ENCODE measurements at places on chromosomes 16 and 17.
A peak's percentile ranks its signal among the peaks of the same experiment; 100 is the strongest.

- peak; percentile 6 for DNase-seq
Observed at GRCh38 chr16:79618692-79619050, 18.1 kb upstream of the MAF start.

DNA sequence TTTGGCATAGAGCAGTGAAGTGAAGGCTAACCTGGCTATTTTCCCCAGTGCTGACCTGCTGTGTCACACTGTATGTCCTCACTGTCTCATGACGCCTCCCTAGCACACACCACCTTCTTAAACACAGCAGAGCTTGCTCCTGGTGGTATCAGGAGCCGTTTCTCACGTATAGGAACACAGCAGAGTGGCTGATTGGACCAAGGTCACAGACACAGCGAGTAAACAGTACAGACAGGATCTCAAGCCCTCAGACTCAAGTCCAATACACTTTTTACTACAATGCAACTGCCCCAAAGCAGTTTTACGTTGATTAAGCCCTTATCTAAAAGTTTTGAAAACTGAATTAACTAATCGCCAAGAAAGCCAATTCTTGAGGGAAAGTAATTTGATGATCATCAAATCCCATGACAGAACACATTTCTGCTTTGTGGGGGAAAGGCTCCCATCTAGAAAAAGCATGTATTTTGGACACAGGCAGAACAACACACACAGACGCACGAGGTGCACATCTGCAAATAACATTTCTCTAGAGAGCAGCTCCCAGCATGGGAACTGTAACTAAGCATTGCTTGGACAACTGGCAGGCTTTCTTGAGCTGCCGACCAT is 15.2 kb downstream of the ARHGAP17 start:
- no peak for DNase-seq

GRCh38 chr16:9264067-9264466 is 172.6 kb downstream of the HAPSTR1 start:
- no peak for DNase-seq

- DNase-seq: no peak
Observed at GRCh38 chr17:9818760-9819159, 3.1 kb downstream of the GSG1L2 start.

DNA sequence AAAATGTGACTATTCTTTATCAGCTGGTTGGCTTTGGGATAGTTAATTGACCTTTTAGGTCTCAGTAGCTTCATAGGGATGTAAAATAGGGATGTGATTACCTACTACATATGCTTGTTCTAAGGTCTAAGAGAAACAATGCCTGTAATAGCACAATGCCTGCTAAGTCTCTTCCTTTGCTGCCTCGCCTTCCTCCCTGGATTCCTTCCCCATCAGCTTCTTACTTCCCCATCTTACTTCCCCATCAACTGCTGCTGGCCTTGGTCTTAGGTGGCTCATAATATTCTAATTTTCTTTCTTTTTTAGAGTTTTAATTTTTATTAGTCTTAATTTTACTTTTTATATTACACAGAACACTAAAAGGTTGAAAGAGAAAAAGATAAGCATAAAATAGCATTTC is 59.2 kb upstream of the GOT2 start:
- DNase-seq: no peak

GRCh38 chr17:8162233-8162996 is at the start of gene VAMP2:
TSS of gene VAMP2 (minus strand) at chr17:8162948. CDS start at chr17:8162879, 69 bp downstream.
- DNase-seq: peak; percentile 90

- peak; percentile 94 for DNase-seq
Observed at GRCh38 chr17:8376271-8377067, at the start of gene KRABD2. TSS of gene KRABD2 (minus strand) at chr17:8376704.

DNA sequence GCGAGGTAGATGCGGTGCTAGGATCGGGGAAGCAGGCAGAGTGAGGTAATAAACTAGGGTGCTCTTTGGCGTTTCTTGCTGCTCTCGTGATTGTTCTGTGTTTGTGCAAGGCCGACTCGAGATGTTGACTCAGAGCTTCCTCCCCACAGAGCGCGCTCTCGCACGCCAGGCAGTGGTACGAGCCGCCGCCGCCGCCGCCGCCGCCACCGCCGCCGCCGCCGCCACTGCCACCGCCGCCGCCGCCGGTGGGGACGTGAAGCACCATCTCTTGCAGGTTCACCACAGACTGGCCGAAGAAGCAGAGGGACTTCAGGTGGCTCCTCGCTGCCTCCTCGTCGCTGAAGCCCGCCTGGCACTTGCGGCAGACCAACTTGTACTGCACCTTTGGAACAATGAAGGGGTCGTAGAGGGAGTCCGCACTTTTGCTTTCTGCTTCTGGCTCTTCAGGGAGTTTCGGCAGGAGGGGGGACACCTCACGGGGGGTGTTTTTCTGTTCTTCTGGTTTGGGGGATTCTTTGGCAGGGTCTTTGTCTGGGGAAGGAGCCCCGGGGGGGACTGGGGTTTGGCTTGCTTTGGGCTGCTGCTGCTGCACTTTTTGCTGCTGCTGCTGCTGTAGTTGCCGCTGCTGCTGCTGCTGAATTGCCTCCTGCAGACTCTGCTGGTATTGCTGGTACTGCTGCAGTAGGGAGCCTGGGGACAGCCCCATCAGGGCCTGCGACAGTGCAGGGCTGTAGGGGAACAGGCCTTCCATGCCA is 260.2 kb downstream of the ZFHX3 start:
- peak; percentile 78 for DNase-seq

GRCh38 chr16:7731141-7731540 is 398.5 kb downstream of the RBFOX1 start:
- no peak for DNase-seq

DNA sequence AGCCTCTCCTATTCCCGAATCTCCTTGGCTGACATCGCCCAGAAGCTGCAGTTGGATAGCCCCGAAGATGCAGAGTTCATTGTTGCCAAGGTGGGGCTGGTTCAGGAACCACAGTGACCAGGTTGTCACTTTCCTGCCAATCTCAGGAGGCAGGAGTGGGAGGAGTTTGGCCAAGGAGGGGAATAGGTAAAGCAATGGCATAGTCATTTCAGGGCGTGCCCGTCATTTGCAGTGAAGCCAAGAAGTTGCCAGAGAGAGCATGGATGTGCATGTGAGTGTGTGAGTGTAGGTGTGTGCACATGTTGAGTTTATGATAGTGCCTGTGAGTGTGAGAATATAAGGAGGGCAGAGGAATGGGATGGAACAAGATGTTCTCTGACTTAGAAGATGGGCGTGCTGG is 14.8 kb downstream of the PSMD3 start:
- no peak for DNase-seq

DNA sequence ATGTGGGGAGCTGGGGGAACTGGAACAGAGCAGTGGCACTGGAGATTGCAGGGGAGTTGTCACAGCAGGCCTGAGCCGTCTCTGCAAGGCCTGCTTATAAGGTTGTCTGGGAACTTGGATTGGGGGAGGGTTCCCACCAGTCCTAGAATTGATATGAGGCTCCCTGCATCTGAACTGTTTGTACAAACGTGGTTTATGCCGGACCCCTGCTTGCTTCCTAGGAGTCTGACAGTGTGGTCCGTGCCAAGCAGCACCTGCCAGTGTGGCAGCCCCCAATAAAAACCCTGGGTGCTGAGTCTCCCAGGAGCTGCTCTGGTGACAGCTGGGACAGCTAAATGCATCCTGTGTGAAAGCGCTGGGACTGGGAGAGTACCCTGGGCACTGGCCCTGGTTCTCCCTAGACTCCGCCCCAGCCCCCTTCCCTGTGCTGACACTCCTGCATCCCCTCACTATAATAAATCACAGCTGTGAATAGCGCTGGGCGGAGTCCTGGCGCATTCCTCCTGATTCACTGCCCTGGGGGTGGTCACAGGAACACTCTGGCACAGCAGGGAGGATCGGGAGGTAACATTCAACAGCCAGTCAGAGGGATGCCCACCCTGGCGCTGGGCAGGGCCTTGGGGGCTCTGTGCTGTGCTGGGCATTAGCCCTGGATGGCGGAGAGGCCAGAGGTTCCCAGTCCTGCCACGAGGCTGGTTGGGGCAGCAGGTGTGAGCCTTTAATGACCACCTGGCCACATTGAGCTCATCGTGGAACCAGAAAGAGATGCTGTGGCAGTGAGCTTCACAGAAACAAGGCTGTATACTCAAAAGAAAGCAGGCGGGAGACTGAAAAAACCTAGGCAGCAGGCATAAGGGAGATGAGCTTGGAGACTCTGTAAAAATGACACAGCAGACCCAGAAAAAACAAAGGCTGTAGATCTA is 45.6 kb downstream of the RMI2 start:
- DNase-seq: no peak

DNA sequence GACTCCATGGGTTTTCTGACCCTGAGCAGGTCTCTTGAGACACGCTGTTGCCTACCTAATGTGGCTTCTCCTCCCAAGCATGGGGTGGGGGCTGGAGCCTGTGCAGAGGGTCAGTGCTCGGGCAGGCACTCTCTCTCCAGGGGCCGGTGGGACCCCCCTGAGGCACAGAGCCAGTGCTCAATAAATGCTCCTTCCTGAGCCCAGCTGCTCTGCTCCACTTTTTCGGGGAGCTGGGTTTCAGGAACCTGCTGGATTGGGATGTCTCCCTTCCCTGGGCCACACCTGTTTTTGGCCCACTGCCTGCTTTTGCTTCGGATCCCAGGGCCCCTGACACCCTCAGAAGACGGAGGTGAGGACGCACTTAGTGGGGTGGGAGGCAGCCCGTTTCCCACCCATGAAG is 1.3 kb upstream of the TRIM65 start:
- no peak for DNase-seq

DNA sequence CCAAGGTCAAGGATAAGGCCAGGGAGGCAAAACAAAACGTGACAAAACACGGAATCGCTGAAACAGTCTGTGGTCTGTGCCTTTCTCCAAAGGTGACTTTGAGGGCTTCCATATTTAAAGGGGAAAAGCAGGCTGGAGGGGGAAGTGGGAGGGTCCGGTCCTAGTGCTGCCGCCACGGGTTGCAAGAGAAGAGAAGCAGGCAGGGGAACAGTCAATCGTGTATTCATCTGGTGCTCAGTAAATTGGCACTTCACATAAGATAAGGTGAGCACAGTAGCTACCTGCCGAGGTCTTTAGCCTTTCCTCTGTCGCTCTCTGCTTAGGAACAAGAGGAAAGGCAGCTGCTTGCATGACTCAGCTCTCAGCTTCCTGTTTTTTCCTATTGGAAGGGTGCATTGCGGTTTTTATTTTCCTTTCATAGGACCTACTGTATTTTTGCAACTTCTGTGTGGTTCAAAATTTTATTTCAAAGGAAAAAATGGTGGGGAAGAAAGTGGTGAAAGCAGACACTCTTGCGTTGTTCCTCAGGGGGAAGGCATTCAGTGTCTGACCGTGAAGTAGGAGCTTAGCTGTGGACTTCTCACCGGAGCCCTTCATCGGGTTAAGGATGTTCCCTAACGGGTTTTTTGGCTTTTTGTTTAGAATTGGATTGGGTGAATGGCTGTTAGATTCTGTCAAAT is 7.1 kb upstream of the LGALS3BP start:
- no peak for DNase-seq

DNA sequence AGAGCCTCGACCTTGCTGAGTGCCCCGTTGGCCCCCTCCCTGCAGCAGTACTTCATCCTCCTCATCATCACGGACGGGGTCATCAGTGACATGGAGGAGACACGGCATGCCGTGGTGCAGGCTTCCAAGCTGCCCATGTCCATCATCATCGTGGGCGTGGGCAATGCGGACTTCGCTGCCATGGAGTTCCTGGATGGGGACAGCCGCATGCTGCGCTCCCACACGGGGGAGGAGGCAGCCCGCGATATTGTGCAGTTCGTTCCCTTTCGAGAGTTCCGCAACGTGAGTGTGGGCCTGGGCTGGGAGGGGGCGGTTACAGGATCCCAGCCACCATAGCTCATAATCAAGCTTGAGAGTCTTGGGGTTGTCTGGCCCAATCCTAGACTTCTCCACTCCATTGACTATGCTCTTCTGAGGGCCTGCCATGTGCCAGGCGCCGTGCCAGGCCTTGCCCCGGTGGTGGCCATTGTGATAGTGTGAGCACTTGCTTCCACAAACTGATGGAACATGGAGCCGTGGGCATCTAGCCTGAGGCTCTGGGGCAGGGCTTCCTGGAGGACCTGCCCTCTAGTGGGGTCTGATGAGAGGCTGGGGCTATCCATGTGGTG is 39.7 kb downstream of the PSME3IP1 start:
- DNase-seq: no peak

DNA sequence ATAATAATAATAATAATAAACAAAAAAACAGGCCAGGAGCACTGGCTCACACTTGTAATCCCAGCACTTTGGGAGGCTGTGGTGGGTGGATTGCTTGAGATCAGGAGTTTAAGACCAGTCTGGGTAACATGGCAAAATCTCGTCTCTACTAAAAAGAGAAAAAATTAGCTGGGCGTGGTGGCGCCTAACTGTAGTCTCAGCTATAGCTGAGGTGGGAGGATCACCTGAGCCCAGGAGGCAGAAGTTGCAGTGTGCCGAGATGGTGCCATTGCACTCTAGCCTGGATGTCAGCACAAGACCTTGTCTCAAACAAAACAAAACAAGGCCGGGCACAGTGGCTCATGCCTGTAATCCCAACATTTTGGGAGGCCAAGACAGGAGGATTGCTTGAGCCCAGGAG is 18.7 kb upstream of the ATP6V0C start:
- DNase-seq: no peak

GRCh38 chr17:61806081-61806828 is 57.1 kb downstream of the BRIP1 start:
- no peak for DNase-seq

GRCh38 chr17:16430650-16431049 is 15.3 kb downstream of the TRPV2 start:
- no peak for DNase-seq

- no peak for DNase-seq
Observed at GRCh38 chr17:3740611-3741073, 16.9 kb downstream of the HASPIN start.

GRCh38 chr16:85029981-85030401 is 2.4 kb downstream of the KIAA0513 start:
- DNase-seq: no peak

GRCh38 chr17:39848600-39848999 is 15.5 kb downstream of the IKZF3 start:
- no peak for DNase-seq

DNA sequence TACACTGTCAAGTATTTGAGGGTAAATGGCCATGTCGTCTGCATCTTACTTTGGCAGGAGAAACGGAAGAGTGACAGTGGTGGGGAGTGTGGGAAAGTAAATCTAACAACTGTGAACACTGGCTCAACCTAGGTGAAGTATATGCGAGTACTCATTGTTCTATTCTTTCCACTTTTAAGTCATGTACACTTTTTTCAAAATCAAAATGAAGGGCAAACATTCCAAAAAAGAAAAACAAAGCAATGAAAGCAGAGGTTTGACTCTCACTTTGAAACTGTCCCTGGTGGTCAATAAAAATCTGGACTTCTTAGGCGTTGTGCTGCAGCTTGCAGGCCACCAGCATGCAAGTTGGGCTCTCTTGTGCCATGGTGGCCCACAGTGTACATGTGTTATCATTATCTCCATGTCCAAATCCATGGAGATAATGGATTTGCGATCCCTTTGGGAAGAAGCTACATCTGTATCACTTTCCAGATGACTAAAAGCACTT is 32.7 kb downstream of the STAT5B start:
- DNase-seq: no peak

GRCh38 chr17:70366386-70366785 is 197.1 kb downstream of the KCNJ2 start:
- DNase-seq: no peak

DNA sequence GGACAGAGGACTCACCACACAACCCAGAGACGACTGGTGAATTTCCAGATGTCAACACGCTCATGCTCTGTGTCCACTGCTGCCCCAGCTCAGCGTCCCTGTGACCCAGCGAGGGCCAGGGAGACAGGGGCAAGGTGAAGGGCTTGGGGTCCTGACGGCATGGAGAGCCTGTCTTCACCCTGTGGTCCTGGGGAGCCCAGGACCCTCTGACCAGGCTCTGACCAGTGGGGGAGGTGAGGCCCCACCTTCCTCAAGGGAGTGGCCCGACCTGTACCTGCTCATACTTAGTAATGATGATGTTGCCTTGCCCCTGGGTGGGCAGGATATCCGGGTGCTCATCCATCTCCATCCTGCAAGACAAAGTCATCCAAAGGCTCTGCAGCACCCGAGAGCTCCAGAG is 39.8 kb downstream of the TNFRSF13B start:
- no peak for DNase-seq

Data from activated naive CD8-positive, alpha-beta T cell treated with anti-CD3 and anti-CD28 coated beads for 36 hours (primary cell).